GM13977 (cell line): ENCODE measurements at places on chromosomes 5 and 9.
A peak's percentile ranks its signal among the peaks of the same experiment; 100 is the strongest.

DNA sequence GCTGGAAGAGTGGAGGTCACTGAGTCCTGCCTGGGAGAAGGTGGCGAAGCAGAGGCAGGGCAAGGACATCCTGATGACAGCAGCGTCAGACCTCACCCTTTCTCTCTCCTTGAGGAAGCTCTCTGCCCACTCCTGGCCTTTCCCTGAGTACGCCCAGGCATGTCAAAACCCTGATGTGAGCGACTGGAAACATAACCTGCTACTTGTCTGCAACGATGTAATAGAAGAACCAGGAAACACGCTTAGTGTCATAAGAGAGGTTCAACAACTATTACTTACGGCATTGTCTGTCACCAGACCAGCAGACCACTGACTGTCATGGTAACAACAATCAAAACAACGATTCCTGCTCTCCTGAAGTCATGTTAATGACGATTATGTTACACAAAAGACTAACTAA, 152.4 kb downstream of the ACTL7B start:
- no peak for DNase-seq

DNA sequence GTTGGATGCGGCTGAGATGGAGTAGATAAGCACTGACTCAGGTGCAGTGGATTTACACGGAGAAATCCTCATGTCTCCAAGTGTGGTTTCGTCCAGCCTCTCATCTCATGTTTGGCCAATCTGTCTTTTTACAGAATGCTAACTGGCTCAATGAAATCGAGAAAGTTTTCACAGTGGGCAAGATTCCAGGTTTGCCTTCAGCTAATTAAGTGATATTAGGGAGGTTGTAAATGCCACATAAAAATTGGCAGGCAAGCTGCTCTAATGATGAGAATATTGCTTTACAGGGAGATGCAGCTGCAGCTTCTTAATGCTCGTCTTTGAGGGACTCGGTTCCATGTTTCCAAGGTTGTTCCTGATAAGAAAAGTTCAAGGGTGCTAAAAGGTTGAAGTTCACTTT, 23.7 kb downstream of the BARHL1 start:
- DNase-seq, result no peak

DNA sequence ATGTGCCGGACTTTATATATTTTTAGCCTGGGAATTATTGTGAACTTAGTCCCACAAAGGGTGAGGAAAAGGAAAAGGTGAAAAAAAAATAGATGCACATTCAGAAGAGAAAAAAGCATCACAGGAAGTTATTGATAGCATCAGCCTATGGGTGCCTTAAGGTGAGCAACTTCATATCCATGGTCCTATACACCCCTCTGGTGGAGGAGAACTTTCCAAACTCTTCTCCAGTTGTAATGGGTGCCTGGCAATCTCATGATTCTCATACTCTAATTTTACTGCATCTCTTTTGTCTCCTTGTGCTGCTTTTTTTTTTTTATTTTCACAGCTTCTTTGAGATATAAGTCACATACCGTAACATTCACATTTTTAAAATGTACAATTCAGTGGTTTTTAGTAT, 107.4 kb downstream of the JAKMIP2 start:
- no peak for DNase-seq

- peak; percentile 21 for DNase-seq
Observed at GRCh38 chr5:91219803-91220371, 163.2 kb downstream of the ARRDC3 start.

- no peak for DNase-seq
Observed at GRCh38 chr9:89048616-89049015, 57.3 kb downstream of the S1PR3 start.

DNA sequence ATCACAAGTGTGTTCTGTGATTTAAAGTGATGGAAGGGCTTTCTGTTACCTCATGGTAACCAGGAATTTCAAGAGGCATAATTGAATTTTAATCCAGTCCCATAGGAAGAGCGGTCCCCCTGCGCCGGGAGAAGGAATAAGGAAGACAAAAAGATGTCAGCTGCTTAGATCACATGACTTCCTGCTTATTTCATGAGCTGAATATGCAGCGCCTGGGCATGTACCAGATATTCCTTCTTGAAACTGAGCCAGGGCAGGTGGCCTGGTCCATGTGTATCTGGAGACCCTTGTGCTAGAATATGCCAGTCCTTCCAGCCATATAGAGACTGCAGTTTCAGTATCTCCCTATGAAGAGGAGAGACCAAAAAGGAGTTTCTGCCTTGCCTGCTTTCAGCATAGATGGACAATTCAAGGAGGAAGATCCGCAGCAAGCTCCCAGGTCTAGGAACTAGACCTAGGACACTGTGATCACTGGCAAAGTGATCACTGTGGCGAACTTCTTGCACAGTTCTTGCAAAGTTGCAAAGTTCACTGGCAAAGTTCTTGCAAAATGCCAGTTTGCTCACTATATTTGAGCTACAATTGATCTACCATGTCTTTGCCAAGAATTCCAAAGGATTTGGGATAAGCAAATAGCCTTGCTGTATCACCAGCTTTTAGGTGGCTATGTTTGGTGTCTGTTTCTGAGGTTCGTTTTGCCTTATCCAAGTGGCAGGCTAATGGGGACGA, 102.9 kb upstream of the PHYKPL start:
- DNase-seq, result no peak

DNA sequence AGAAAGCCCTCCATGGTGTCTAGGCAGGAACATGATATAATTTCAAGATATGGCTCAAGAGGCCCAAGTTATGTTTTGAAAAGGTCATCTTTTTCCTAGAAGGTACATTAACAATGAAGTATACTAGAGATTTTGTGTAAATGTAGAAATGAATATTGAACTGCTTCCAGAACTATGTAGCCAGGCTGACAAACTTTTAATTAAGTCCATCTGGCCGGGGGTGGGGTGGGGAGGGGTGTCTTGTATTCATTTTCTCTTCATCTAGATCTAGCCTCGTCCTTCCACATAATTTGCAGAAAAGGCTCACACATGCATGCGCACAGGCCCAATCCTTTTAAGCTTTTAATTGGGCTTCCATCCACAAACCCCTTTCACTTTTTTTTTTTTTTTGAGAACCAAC, 323.3 kb downstream of the ARL15 start:
- DNase-seq, result no peak

- no peak for DNase-seq
Observed at GRCh38 chr5:75362474-75362975, 25.5 kb downstream of the HMGCR start.

- DNase-seq, result no peak
Observed at GRCh38 chr9:131891598-131891997, 151.7 kb upstream of the RAPGEF1 start.

- no peak for DNase-seq
Observed at GRCh38 chr5:83871533-83872395, 151.1 kb upstream of the HAPLN1 start.

- no peak for DNase-seq
Observed at GRCh38 chr5:67085616-67086015, 111.0 kb downstream of the CD180 start.

GRCh38 chr9:133569891-133570690, 35.6 kb downstream of the ADAMTSL2 start:
- DNase-seq, result no peak

DNA sequence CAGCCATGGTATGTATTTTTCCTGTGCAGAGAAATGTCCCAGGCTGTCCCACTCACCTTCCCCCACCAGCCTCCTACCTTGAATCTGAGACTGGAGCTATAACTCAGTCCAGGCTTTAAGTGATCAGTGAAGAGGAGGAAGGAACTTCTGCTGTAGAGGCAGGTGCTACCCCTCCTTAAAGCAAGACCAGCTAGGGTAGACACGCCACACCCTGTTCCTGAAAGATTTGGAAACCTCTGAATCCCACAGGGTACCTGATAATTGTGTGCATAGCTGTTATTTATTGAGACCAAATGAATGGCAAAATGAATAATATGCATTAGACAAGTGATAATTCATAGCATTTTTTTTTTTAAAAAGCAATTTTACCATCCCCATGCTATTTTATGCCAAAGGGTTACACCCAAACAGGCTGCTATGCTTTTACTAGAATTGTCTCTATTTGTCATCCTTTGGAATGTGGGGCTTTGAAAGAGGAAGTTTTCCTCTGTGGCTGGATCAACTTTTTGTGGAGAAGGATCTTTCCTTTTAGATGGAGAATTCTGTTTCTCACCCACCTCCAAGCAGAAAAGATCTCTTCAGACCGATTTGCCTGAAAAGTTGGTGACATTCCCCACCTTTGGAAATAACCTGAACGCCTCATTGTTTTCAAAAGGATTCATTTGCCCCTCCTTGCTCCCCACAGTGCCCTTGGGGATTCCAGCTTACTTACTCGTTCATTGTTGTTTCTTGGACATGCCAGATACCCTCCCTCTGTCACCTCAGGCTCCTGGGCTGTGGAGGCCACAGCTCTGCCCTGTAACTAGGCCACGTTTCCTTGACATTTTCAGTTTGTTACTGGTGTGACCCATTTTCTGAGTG, 248.7 kb downstream of the NR3C1 start:
- DNase-seq, result no peak

- DNase-seq, result no peak
Observed at GRCh38 chr5:31235381-31235780, 41.9 kb downstream of the CDH6 start.

DNA sequence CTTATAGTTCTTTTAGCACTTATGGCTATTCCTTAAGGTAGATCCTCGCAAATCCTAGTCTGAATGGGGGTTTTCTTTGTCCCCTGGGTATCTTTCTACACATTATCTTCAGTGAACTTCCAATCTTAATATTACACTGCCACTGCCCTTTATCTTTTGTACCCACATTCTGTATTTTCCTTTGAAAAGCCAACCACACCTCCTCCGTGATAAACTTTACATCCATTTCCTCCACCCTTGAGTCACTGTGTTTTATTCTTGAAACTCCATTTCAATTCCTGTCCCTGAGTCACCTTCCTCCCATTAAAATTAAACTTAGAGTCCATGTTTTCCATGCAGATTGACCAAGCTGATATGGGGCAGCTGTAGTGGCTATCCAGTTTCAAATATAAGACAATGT, 43.2 kb upstream of the RICTOR start:
- no peak for DNase-seq

- no peak for DNase-seq
Observed at GRCh38 chr9:94584555-94584954, 9.1 kb downstream of the FBP2 start.

- no peak for DNase-seq
Observed at GRCh38 chr5:138492560-138493045, 27.3 kb downstream of the EGR1 start.
